Erythroblast (primary cell): ENCODE measurements at places on chromosomes 16 and 17.

DNA sequence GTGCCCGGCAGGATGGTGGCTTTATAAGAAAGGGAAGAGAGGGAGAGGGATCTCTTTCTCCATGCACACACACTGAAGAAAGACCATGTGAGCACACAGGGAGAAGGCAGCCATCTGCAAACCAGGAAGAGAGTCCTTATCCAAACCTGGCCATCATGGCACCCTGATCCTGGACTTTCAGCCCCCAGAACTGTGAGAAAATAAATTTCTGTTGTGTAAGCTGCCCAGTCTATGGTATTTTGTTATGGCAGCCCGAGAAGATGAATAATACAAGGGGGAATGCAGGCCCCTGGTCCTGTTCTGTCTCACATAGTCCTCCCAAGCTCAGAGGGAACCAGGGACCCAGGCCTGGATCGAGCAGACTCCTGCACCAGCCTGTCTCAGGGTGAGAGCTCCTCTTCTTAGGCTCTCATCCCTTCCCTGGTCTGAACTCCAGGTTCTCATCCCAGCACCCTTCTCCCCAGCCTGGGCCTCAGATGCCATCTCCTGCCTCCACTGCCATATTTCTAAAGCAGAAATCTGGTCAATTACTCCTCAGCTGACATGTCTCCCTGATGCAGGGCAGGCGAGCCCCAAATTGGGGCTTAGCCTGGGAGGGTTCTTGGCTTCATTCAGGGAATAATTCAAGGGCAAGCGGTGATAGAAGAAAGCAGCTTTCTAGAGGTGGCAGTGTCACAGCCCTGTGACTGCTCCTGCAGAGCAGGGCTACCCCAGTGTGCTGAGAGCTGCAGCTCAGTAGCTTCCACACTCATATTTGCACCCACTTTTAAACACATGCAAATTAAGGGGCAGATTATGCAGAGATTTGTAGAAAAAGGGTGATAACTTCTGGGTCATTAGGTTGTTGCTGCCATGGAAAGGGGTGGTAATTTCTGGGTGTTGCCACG lies 28.8 kb downstream of the IGFBP4 start:
- no peak for DNase-seq

- no peak for DNase-seq
Observed at GRCh38 chr17:70563281-70563820, 394.0 kb downstream of the KCNJ2 start.

GRCh38 chr16:54466233-54466632 lies 179.6 kb upstream of the IRX3 start:
- DNase-seq: no peak

DNA sequence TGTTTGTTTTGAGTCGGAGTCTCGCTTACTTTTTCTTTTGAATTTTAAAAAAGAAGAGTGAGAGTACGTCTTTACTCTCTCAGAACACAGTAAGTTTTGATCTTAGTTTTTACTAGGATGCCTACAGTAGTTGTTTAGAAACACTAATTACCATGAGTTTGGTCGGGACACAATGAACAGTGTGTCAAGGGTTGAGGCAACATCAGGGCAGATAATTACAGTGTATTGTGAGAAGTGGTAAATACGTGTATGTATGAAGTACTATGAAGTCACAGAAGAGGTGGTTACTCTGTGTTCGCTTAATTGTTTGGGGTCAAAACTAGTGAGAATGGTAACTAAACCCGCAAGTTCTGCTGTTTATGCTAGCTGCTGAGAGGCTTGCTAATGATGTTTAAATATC lies 18.2 kb downstream of the PAFAH1B1 start:
- DNase-seq: no peak

DNA sequence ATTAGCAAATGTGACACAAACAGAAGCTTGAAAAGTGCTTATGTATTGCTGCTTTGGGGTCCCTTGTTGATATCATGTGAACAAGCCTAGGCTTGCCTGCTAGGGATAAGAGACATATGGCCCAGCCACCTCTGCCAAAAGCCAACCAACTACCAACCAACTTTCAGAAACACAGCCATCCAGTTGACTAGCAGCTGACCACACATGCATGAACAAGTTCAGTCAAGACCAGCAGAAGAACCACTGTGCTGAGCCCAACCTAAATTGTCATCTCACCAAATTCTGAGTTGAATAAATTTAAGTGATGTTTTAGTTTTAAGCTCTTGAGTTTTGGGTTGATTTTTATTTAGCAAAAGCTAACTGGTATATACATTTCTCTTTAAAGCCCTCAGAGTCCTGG lies 3.5 kb downstream of the ERN2 start:
- DNase-seq: no peak

GRCh38 chr17:81558941-81559806 lies 7.0 kb upstream of the FAAP100 start:
- DNase-seq: no peak

- no peak for DNase-seq
Observed at GRCh38 chr17:70230850-70231640, 61.7 kb downstream of the KCNJ2 start.

DNA sequence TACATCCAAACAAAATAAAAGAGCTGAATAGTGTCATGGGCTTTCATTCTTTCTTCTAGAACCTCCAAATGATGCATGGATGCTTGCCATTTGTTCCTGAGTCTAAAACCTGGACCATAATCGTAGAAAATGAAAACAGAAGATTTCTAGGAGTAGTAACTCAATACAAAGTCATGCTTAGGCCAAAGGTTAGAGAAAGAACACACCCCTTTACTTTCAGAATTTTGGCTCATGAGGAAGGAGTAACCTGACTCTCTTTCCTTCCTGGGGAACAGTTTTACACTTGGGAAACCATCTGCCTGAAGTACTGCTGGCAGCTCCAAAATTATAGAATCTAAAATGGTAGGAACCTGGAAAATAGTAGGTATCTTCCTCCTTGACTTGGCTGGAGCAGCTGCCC lies 137.2 kb downstream of the SNX11 start:
- DNase-seq: no peak

- DNase-seq: no peak
Observed at GRCh38 chr17:77493238-77493820, 352.6 kb downstream of the SEC14L1 start.

- no peak for DNase-seq
Observed at GRCh38 chr17:61522088-61522487, 68.9 kb downstream of the NACA2 start.

- no peak for DNase-seq
Observed at GRCh38 chr16:12655537-12655936, 148.2 kb downstream of the CPPED1 start.

GRCh38 chr16:65760874-65761273 lies 605.6 kb upstream of the CDH5 start:
- DNase-seq: no peak

DNA sequence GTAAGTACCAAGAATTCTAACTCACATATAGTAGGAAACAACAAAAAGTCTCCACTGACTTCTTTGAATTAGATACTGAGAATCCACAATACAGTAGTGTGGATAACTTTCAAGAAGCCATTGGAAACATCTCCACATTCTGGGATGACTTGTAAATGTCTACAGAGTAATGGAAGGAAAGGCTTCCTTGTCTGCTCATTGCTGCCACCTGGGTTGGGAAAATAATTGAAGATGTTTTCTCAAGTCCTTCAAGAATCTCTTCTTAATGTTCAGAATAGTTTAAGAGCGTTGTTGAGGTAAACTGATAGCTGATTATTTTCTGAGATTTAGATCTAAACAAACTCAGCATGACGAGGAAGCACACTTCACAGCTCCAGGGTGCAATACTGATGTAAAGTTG lies 14.0 kb downstream of the CPSF4L start:
- DNase-seq: no peak

DNA sequence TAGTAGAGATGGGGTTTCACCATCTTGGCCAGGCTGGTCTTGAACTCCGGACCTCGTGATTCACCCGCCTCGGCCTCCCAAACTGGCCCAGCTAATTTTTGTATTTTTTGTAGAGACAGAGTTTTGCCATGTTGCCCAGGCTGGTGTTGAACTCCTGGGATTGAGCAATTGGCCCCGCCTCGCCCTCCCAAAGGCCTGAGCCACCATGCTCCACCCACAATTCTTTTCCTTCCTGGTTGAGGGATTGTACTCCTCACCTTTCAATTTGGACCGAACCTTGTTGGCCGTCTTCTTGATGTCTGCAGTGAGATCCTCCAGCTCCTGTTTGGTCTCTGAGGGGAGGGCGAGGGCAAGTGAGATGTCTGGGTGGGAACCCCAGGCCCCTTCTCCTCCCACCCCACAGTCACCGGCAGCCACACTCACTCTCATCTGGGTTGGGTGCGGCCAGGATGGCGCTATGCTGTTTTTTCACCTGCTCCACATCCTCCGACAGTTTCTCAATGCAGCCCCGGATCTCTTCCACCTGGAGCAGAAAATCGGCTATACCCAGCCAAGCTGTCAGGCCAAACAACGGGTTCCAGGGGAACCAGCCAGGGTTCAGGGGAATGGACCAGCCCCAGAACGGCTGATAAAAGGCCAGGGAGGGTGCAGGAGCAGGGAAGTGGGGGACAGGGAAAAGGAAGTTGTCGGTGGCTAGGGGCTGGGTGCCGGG lies 9.6 kb downstream of the STX1B start:
- DNase-seq: no peak

DNA sequence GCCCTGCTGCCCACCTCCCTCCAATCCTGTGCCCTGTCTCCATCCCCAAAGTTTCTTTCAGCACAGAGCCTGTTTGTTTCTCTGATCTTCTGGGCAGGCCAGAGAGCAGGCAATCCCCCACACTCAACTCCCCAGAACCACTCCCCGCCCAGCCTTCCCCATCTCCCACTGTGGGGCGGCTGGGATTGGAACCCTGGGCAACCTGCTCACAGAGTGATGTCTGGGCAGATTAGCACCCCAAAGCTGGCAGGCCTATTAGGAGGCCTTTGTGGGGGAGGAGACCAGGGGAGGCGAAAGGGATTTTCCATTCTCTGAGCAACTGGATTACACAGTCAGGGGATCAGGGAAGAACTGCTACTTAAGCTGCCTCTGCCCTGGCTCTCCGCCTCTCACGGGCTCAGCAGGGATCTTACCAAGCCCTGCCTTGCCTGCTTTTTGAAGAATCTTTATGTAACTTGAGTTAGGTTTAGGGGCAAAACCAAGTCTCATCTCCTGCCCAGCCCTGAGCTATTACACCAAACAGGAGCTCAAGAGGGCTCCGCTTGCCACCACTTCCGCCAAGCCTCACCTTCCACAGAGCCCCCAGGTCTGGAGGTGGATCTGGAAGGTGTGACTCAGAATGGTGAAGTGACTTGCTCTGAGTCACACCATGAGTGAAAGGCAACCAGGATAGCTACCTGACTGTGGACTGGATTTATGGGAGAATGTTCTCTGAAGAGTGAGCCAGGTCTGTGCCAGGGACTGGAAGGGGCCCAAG lies 16.0 kb upstream of the LHX1 start:
- no peak for DNase-seq

DNA sequence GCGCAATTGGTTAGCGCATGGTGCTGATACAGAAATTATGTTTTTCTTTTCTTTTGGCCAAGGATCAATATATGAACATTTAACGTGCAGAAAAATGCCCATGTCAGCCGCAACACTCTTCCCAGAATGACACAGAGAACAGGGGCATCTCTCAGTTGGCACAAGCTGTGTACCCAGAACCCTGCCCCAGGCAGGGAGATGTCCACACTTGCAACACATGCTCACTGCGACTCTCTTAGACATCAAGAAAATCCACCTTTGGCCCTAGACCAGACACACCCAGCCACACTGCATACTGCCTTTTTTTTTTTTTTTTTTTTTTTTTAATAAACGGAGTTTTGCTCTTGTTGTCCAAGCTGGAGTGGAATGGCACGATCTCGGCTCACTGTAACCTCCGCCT lies 17.0 kb downstream of the PITPNA start:
- no peak for DNase-seq

GRCh38 chr17:75191584-75191983 lies 8.8 kb upstream of the SUMO2 start:
- peak; percentile 39 for DNase-seq

DNA sequence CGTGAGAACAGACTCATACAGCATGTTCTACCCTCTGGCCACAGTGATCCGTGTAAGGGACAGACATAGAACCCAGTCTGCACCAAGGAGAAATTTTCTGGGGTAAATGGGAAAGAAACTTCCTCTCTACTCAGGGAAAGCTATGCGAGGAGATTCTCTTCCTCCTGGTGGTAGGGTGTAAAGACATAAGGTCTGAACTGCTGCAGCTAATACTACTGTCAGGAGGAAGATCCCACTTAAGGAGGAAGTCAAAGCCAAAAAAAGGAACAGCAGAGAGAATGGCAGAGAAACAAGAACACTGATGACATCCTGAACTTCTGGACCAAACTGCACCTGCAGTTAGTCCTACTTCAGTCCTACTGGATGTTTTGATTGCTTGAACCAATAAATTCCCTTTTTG lies 7.1 kb upstream of the TM4SF5 start:
- DNase-seq: no peak

GRCh38 chr17:37256627-37257026 lies 119.2 kb upstream of the C17orf78 start:
- no peak for DNase-seq

DNA sequence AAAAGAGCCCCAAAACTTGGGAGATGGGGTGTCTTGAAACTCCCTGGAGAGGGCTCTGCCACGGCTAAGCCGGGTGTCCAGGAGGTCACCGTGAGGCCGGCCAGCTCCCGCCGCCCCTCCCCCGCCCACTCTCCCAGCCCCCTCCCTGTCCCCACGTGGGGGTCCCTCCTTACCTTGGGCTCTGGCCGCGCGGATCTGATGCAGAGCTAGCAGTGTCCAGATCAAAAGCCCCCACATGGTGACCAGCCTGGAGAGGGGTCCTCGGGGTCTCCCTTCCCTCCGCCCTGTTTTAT lies 447 bp downstream of the SDK2 start:
- DNase-seq: no peak

DNA sequence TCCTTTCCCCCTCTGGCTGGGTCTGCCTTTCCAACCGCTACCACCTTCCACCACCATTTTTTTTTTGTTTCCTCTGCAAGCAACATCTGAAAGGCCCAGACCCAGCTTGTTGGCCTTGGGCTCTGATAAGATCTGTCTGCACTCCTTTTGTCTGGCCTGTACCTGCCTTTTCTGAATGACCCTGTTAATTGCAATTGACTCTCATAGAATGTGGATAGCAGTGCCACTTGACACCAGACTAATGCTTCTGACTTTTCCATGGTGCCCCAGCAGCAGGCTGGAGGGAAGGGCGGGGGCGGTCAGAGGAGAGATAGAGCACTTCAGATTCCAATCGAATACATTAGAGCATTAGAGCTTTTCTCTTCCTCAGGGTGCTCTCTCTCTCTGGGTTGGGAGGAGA lies 538.9 kb downstream of the WWOX start:
- DNase-seq: no peak

DNA sequence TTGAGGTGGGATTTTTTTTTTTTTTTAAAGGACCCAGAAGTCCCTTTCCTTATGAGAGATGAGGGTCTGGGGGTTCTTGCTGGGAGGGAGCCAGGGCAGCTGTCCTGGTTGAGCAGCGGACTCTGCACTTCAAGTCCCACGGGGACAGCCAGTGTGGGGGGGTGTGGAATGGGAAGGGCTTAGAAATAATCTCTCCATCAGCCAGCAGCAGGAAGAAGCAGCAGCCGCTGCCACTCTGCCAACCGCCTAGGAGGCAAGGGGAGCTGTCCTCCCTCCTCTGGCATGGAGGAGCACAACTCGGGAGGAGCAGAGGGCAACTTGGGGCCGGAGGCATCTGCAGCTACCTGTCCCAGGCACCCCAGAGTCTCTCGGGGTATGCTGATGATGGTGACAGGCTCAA lies at the start of gene KCNG4:
TSS of gene KCNG4 (minus strand) at position 104 of the 400 bp plus-strand sequence. CDS start 2,527 bp downstream, outside the sequence.
- DNase-seq: no peak
